Amygdala (tissue), 56 donors: ENCODE measurements at places on chromosomes 16 and 17.

- no peak for DNase-seq
Measured at GRCh38 chr17:27824745-27825144, 24.4 kb upstream of the NOS2 start.

DNA sequence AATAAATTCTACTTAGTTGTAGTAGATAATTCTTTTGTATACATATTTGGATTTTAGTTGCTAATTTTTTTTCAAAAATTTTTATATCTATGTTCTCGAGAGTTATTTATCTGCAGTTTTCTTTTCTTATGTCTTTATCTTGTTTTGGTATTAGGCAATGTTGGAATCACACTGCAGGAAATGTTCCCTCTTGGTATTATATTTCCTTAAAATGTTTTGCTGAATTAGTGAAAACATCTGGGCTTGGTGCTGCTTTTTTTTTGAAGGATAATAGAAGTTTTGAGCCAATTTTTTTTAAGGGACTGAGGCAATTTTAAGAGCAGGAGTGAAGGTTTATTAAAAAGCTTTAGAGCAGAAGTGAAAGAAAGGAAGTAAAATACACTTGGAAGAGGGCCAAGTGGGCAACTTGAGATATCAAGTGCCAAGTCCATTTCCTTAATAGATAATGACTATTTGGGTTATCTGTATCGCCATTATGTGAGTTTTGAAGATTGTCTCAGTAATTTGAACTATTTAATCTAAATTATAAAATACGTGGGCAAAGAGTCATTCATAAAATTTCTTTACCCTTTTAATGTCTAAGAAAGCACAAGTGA is 1390.1 kb upstream of the CDH8 start:
- DNase-seq = no peak

DNA sequence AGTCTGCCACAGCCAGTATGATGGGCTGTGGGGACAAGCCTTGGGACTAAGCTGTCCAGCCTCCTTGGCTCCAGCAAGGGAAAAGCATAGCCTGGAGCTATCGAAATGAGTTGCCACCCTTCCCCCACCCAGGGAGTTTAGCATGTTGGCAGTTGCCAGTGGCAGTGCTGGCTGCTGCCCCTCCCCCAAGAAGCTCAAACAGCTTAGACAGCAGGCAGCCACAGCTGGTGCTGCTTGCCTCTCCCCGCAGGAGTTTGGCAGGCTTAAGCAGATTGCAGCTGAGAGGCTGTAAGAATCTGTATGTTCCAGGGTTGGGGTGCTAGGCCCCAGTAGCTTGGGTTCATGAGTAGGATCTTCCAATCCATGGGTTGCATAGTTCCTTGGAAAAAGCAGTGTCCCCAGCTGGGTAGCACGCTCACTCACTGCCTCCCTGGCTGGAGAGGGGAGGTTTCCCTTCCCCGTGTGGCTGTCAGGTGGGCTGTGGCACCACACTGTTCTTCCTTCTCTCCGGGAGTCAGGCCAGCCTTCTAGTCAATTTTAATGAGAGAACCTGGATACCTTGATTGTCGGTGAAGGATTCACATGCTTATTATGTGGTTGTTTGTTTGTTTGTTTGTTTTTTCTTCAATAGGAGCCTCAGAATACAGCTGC is 506.1 kb downstream of the CDH11 start:
- no peak for DNase-seq

DNA sequence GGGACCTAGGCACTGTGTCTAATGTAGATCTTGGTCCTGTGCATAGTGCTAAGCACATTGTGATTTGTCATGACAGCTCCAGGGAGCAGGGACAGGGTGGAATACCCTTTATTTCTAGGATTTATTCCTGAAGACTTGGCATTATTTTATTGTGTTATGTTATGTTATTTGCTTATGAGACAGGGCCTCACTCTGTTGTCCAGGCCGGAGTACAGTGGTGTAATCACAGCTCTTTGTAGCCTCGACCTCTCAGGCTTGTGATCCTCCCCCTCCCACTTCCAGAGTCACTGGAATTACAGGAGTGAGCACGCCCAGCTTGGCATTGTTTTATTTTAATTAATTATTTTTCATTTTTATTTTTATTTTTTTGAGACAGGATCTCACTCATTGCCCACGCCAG is 40.5 kb upstream of the USP7 start:
- no peak for DNase-seq

GRCh38 chr16:2487903-2488531 is 13.1 kb downstream of the TBC1D24 start:
- DNase-seq = no peak

- DNase-seq = no peak
Measured at GRCh38 chr17:30300818-30301217, 9.1 kb upstream of the BLMH start.

- DNase-seq = no peak
Measured at GRCh38 chr16:70697594-70698170, 11.8 kb upstream of the MTSS2 start.

GRCh38 chr17:78555746-78556401 is 21.3 kb downstream of the DNAH17 start:
- no peak for DNase-seq

GRCh38 chr17:14006249-14006942 is 62.9 kb upstream of the COX10 start:
- DNase-seq = no peak

DNA sequence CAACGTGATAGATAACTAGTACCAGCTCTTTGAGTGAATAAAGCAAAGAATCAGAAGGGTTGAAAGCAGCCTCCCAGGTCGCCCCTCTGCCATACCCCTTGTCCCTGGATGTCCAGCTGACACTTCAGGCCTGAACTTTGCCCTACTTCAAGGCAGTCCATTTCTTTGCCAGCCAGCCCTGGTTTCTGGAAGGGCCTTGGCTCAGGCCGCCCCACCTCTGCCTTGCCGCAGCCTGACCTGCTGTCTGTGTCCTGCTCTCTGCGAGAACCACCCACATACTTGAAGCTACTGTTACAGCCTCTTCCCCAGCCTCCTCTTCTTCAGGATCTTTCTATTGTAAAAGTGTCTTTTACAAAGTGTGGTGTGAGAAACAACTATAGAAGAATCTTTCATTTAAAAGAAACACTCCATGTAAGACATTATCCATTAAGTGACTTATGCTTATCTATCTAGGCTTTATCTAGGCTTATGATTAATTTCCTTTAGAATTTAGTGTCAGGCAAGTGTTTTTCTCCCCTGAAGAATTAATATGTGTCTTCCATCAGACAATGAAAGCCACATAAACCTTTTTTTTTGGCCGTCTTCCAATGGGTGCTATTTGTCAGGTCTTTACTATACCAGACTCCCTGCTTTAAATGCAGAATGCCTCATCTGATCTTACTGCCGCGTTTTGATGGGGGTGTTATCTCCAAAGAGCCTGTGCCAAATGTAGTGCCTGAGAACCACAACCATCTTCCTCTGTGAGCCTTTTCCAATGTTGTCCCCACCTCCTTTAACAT is 133.9 kb downstream of the SOCS1 start:
- no peak for DNase-seq

GRCh38 chr16:87780385-87780989 is 14.7 kb upstream of the KLHDC4 start:
- DNase-seq = no peak

- DNase-seq = no peak
Measured at GRCh38 chr17:80283116-80283852, 22.6 kb downstream of the RNF213 start.

DNA sequence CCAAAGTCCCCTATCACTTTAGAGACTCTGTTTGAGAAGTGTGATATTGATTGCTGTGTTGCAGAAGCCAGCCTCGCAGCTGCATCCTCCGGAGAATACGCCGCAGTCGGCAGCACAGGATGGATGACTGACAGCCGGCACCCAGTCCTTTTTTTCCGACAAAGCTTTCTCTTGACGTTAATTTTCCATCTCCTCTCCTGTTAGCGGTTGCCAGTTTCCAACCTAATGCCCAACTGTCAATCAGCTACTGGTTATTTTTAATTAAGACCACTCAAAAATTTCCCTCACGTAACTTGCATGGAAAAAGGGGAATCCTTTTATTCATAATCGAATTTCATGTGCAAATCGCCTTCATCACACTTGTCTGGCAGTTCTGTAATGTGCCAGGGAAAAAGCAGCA is 953.9 kb downstream of the CDH11 start:
- DNase-seq = no peak

- DNase-seq = no peak
Measured at GRCh38 chr16:85891033-85891775, 7.8 kb upstream of the IRF8 start.

GRCh38 chr17:32158870-32159585 is 16.7 kb downstream of the RHOT1 start:
- DNase-seq = peak; percentile 42

GRCh38 chr17:57311281-57312216 is 55.2 kb downstream of the MSI2 start:
- no peak for DNase-seq

- no peak for DNase-seq
Measured at GRCh38 chr16:68300734-68301459, 9.8 kb downstream of the SLC7A6OS start.

- no peak for DNase-seq
Measured at GRCh38 chr17:73902416-73903181, 258.4 kb upstream of the SDK2 start.

DNA sequence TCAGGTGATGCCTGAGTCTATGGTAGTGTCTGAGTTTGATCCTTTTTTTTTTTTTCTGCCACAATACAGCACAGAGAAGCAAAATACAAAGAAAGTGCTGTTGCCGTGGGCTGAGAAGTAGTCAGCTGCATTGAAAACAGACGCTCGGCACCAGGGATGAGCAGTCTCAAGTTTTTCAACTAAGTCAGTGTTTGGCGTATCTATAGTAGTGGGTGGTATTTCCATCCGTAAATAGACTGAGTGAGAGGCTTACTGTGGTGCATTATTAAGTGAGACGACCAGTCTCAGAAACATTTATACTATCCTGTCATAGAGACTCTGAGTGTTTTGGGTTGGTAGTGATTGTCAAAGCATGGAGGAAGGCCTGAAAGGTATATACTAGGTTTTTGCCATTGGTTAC is 221.3 kb downstream of the SNX29 start:
- DNase-seq = no peak

DNA sequence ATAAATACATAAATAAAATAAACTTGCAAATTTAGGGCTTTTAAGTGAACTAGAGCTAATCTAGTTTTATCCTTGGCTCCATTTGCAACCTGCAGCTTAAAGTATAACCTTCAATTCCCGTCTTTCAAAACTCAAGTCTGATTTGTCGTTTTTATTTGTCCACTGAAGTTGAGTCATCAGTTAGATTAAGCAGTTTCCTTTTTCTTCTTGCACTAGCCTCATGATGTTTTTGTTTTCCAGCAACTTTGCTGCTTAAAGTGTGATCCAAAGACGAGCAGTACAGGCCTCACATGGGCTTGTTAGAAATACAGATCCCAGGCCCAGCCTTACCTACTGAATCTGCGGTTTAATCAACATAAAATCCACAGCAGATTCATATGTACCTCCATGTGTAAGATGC is 13.8 kb downstream of the ARSG start:
- no peak for DNase-seq

- no peak for DNase-seq
Measured at GRCh38 chr17:73921306-73921705, 277.1 kb upstream of the SDK2 start.

DNA sequence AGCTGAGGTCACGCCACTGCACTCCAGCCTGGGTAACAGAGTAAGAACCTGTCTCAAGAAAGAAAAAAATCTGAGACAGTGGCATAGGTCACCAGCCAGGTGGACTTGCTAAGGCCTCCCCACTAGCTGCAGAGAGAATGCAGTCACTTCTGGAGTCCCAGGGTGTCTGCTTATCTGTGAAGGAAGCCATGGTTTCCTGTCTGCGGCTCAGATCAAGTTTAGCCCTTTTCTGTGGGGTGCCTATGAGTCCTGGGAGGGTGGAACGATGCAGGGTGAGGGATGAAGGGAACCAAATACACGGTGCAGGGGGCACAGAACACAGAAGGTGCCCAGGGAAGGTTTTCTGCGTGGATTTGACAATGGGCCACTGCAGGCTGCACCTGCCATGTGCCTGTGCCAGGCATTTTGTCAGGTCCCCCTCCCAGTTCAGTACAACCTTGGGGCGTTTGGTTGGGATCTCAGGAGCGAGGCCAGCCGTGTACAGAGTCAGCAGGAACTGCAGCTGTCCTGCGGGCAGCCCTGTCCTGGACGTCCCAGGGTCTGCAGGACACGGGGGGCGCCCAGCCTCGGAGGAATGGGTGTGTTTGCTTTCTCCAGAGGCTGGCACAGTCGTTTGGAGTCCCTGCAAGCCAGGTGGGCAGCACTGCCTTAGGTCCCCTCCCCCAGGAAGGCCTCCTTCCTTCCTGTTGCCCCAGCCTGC is 41.8 kb downstream of the RAB11FIP4 start:
- no peak for DNase-seq

DNA sequence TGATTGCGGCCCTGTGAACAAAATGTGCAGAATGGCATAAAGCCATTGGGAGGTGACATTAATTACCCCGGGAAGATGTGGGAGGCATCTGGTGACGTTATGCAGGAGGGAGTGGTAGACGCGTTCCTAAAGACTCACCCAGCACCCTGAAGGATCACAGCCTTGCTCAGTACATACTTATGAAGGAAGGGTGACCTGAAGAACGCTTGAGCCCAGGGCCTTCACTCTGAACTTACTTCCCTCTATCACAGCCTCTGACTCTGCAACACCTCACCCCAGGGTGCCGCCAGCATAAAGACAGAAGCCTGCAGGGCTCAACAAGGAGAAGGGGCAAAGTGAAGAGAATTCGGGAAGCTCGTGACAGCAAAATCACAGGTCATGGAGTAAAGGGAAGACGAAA is 9.4 kb downstream of the MFSD6L start:
- no peak for DNase-seq

DNA sequence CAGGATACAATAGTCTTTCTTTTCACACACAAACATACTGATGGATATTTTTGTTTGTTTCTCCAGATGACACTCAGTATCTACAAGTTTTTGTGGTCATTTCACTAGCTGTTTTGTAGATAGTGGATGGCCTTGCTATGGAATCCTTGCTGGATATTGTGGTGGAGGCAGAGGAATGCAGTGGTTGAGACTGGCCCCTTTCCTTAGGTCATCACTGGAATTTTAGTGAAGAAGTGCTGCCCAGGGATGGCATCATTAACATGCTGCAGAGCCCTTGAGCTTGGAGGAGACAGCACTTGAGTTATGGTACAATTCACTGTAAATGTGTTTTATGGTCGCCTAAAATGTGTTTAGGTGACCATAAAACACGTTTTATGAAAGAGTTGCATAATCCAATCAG is 455.9 kb upstream of the HSBP1 start:
- no peak for DNase-seq

GRCh38 chr17:48066656-48067055 is 18.5 kb downstream of the NFE2L1 start:
- DNase-seq = no peak

- no peak for DNase-seq
Measured at GRCh38 chr16:27446721-27447120, 44.7 kb downstream of the IL21R start.

- DNase-seq = no peak
Measured at GRCh38 chr16:3173892-3174617, 13.9 kb upstream of the OR1F1 start.
